ENCODE measurements at places on chromosomes 7 and 10. TPM values are rescaled to one million over a fixed set of nuclear protein-coding genes. Genes with fewer than 3 reads are reported as not detected.
A peak's percentile ranks its signal among the peaks of the same experiment; 100 is the strongest.

The VENTX gene
- 0.29 TPM for total RNA-seq

DNA sequence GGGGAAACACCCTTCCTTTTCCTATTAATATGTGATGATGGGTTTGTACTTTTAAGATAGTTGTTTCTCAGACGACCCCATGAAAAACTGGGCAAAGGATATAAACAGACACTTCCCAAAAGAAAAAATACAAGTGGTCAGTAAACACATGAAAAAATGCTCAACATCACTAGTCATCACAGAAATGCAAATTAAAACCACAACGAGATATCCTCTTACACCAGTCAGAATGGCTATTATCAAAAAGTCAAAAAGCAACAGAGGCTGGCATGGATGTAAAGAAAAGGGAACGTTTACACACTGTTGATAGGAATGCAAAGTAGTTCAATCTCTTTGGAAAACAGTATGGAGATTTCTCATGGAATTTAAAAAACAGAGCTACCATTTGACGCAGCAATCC, 111.4 kb upstream of the ZEB1 start:
- H3K36me3 ChIP-seq: no peaks in the 10 kb centered on the region
- no peak for DNase-seq
- H3K4me1 ChIP-seq: peaks cover 20% of the 10 kb centered on the region
- no peak overlapping the region for H3K4me3 ChIP-seq

DNA sequence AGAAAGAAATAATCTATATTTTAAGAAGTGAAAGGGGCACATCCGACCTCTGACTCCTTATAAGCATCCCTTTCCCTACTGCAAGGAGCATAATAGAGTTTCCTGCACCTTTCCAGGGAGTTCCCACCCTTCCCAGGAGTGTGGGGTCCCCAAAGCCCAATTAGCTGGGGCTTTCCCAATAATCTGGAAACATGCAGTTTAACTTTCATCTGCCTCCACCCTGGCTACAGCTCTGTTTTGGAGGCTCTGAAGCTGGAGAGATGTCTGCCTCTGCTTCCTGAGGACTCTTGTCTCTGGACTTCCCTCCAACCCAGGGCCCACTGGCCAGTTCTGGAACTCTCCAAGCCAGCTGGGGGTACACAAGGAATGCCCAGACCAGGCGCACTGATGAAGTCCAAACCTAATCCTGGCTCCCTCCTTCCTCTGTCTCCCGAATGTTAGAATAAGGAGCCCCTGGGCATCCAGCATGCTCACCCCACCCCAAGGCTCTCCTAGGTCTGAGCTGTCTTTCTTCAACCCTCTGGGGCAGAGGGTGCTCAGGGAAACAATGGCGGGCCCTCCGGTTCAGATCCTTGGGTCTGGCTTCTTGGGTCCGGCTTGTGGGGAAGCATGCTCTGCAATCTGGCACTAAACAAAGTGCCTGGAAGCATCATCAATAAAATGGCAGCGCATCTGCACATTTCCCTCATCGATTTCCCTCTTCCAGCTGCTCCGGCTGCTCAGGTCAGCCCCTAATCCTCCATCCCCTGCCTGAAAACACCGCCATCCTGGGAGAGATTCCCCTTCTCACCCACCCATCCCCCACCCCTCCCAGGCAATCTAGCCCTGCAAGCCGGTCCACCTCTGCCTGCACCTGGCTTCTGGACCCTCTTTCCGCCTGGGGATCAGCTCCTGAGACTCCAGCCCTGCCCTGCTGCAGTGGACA, 13.3 kb downstream of the HOXA4 start:
- peak overlapping the region; percentile 46 for H3K4me3 ChIP-seq
- H3K4me1 ChIP-seq: peaks cover 30% of the 10 kb centered on the region
- no peaks in the 10 kb centered on the region for H3K27me3 ChIP-seq
- peak overlapping the region; percentile 64 for H3K27ac ChIP-seq
- DNase-seq: no peak

The TRPV6 gene
- total RNA-seq: not detected

DNA sequence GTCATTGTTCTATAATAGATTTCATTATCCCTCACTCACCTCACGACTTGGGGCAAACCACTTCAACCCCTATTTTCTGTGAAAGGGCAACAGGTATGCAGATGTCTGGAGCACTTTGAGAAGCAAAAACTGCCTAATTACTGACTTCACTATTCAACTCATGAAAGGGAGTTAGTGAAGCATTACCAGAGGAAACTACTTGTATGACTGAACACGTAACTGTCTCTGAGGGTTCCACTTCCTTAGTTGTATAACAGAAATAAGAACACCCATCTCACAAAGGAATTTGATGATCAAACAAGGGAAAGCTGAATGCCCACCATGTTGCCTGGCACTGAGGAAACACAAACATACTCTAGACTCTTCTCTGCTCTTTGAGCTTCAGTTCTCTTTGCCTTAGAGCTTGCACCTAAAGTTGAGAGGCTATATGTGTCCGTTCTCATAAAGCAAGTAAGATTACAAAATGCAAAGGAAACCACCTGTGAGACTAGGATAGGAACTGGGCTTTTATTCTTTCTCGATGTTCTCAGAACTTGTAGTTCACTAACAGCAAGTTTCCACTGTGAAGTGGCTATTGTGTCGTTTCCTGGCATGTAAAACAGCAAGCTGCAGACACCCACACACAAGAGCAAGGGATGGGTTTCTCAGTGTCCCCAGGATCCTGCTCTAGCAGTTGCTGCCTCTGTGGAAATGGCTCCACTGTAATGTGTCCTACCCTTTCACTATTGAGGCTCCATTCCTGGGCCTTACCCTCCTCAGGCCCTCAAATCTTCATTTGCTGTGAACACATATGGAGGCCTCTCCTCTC, 2.6 kb downstream of the TMEM243 start:
- no peaks in the 10 kb centered on the region for H3K27me3 ChIP-seq
- peaks cover 9% of the 10 kb centered on the region for H3K4me1 ChIP-seq
- H3K27ac ChIP-seq: no peak overlapping the region
- DNase-seq: no peak
- no peaks in the 10 kb centered on the region for H3K36me3 ChIP-seq
- H3K4me3 ChIP-seq: no peak overlapping the region

- no peak for DNase-seq
- H3K4me3 ChIP-seq: no peak overlapping the region
- no peak overlapping the region for H3K27ac ChIP-seq
- no peaks in the 10 kb centered on the region for H3K36me3 ChIP-seq
- peaks cover 16% of the 10 kb centered on the region for H3K4me1 ChIP-seq
- H3K27me3 ChIP-seq: no peaks in the 10 kb centered on the region
Observed at GRCh38 chr10:78542521-78542920, 508.9 kb downstream of the RPS24 start.

DNA sequence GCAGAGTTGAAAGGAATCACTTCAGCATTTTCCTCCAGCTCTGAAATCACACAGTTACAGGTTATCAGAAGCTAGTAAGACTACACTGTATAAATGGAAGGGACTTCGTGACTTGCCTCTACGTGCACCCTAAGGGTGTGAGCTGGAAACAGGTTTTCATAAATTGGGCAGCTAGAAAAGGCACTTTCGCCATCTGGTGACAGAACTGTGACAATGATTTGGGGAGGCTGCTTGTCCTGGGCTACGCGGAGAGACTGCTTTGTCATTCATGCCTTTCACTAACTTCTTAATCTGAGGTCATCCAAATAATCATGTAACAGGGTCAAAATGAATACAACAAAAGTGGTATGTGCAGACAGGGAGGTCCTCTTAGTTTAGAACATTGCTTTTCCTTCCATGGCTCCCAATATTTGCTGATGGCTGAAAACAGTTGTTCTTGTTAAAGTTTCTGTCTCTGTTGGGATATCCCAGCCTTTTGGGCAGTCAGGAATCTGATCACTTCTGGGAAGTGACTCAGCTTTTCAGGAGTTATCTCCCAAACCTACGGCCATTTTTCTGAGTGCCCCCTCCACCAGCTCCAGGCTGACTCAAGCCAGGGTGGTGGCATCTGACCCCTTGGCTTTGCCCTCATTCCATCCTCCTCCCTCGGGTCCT, 17.8 kb downstream of the VWC2 start:
- H3K4me3 ChIP-seq: no peak overlapping the region
- DNase-seq: no peak
- no peaks in the 10 kb centered on the region for H3K36me3 ChIP-seq
- no peaks in the 10 kb centered on the region for H3K27me3 ChIP-seq

DNA sequence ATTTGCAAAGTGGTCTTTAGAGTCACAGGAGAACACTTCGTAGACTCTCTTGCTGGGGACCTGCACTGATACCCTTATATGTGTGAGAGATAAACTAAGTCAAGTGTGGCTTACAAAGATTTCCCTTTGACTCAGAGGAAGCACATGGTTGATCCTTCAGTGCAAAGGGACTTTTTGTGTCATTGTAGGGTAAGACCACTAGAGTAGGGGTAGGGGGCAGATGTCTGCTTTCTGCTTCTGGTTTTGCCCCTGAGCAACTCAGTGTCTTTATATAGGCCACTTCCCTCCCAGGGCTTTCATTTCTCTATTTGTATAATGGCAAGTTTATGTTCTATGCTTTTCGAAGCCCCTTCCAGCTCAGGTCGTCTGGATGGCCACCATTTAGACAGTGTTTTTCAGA, 281.7 kb downstream of the SORCS3 start:
- no peaks in the 10 kb centered on the region for H3K4me1 ChIP-seq
- H3K27ac ChIP-seq: no peak overlapping the region
- H3K27me3 ChIP-seq: no peaks in the 10 kb centered on the region
- no peaks in the 10 kb centered on the region for H3K36me3 ChIP-seq
- no peak overlapping the region for H3K4me3 ChIP-seq

DNA sequence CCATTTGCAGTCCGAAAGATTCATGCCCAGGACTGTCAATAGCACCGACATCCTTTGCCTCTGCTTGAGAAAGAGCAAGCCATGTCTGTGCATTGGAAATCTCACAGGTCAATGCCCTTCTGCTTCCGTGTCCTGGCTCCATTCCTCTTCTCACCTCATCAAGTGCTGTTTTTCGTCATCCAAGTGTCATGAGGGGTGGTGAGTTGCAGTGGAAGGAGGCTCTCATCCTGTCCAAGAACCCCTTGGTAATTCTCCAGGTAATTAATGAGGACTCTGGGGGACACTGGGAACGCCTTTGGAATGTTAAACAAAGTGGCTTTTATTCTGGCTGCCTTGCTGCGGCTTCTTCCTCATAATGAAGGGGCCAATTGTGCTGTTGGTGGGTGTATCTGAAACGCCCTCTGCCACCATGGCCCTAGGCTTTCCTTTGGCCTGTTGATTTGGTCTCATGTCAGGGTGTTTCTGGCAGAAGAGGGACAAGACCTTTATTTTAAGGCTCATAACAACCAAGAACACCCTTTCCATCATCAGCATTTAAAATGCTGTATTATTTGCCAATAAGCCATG, 57.7 kb downstream of the PPP1R3C start:
- H3K4me3 ChIP-seq: no peak overlapping the region
- H3K27me3 ChIP-seq: no peaks in the 10 kb centered on the region
- no peak for DNase-seq
- H3K36me3 ChIP-seq: no peaks in the 10 kb centered on the region
- H3K4me1 ChIP-seq: peaks cover 31% of the 10 kb centered on the region

Measured in psoas muscle (tissue), 8 donors.